ENCODE measurements at places on chromosomes 6 and 20. TPM values are rescaled to one million over a fixed set of nuclear protein-coding genes. Genes with fewer than 3 reads are reported as not detected.

The SLC29A1 gene
- 11.2 TPM for total RNA-seq

The PARD6B gene
- total RNA-seq, result 0.58 TPM

The VGLL2 gene
- total RNA-seq, result not detected

The SLC17A9 gene
- total RNA-seq, result 26.1 TPM

The DEFB124 gene
- total RNA-seq, result not detected

The RIPK1 gene
- total RNA-seq, result 11.8 TPM

The OR12D3 gene
- total RNA-seq, result not detected

The CYP39A1 gene
- total RNA-seq, result 0.58 TPM
